ENCODE measurements at places on chromosomes 3 and 15. TPM values are rescaled to one million over a fixed set of nuclear protein-coding genes. Genes with fewer than 3 reads are reported as not detected.

Gene RNF7
- total RNA-seq = 70.2 TPM

Gene DZIP3
- 19.6 TPM for total RNA-seq

Gene GOLGA8O
- not detected for total RNA-seq

Gene CCR8
- not detected for total RNA-seq

Gene IL20RB
- total RNA-seq = 1.5 TPM

Gene ARGFX
- not detected for total RNA-seq

DNA sequence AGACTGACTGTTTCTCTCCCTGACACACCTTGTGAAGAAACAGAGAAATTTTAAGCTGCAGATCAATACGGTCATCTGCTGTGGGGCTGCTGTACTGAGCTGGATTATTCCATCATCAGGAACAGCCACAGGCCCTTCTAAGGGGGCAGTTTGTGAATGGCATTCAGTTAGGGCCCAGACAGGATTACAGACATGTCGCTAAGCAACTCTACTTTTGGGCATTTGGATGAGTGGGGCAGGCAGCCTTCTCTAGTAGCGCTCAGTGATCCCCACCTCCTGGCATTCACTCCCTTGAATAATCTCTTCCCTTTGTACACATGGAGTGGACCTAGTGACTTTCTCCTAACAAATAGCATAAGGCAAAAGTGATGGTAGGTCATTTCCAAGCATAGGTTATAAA is 144.4 kb upstream of the RARB start:
- no peaks in the 10 kb centered on the region for H3K4me1 ChIP-seq
- H3K27ac ChIP-seq = no peak overlapping the region
- DNase-seq = no peak
- H3K4me3 ChIP-seq = no peak overlapping the region
- no peaks in the 10 kb centered on the region for H3K36me3 ChIP-seq
- H3K27me3 ChIP-seq = no peaks in the 10 kb centered on the region

GRCh38 chr3:157195965-157196364 is 36.0 kb upstream of the CCNL1 start:
- no peaks in the 10 kb centered on the region for H3K27me3 ChIP-seq
- no peak overlapping the region for H3K27ac ChIP-seq
- no peak overlapping the region for H3K4me3 ChIP-seq
- H3K4me1 ChIP-seq = no peaks in the 10 kb centered on the region
- DNase-seq = no peak

GRCh38 chr15:99437315-99438223 is 128.2 kb upstream of the MEF2A start:
- H3K27ac ChIP-seq = no peak overlapping the region
- DNase-seq = no peak
- H3K36me3 ChIP-seq = no peaks in the 10 kb centered on the region
- no peaks in the 10 kb centered on the region for H3K27me3 ChIP-seq
- H3K4me3 ChIP-seq = no peak overlapping the region

DNA sequence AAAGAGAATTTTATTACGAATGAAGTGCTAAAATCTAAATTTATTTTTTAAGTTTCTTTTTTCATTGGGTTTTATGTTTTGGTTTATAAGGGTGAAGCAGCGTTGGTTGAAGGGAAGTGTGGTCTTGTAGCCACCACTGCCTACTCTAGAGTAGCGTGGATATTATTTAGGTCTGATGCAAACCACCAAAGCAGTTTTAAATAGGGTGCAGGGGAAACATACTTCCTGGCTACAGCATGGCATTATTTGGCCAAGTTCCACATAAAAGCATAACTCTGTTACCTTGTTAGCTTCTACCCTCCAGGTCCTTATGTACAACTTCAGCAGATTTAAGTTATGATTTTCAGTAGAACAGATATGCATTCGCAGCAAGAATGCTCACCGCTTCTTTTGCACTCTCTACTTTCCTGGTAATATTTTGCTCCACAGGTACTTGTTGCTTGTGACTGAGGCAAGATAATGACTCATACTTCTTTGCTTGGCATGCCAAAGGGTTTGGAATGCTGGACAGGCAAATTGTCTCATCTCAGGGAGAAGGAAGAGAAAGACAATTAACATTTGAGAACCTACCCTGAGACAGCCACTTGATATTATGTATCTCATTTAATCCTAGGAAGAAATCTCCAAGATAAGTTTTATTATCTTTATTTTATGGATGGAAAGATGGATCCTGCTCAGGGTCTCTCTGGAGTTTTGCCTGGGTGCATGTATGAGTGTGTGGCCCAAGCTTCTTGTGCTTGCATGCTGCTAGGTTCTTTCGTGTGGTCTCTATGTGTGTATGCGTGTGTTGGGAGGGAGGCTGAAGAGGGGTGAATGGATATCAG is 5.4 kb downstream of the TGFBR2 start:
- H3K4me3 ChIP-seq = peak overlapping the region; percentile 10
- DNase-seq = no peak
- H3K27ac ChIP-seq = no peak overlapping the region
- peaks cover 2% of the 10 kb centered on the region for H3K4me1 ChIP-seq
- H3K36me3 ChIP-seq = no peaks in the 10 kb centered on the region

- H3K27ac ChIP-seq = peak overlapping the region; percentile 80
- no peaks in the 10 kb centered on the region for H3K36me3 ChIP-seq
- DNase-seq = peak; percentile 76
- H3K4me1 ChIP-seq = peaks cover 6% of the 10 kb centered on the region
- peak overlapping the region; percentile 79 for H3K4me3 ChIP-seq
These were observed 620 bp downstream of the ABHD5 start for GRCh38 chr3:43691120-43691995.

DNA sequence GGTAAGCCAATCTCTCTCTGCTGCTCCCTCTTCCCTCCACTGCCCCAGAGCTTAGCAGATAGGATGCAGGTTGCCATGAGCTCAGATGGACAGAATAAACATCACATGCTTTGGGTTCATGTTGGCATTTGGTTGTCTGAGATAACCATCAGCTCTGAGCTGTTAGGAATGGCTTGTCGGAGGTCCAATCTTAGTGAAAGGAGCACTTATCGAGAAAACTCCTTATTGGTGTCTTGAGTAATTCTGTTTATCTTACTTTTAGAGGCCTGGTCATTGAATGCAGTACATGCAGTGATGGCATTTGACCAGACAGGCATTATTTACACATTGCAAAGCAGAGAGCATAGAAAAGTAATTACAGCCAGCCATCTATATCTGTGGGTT is 99.7 kb downstream of the CEMIP start:
- H3K27ac ChIP-seq = no peak overlapping the region
- peaks cover 1% of the 10 kb centered on the region for H3K4me1 ChIP-seq
- H3K36me3 ChIP-seq = no peaks in the 10 kb centered on the region
- no peak for DNase-seq
- H3K4me3 ChIP-seq = no peak overlapping the region
- no peaks in the 10 kb centered on the region for H3K27me3 ChIP-seq

GRCh38 chr3:86814918-86815655 is 175.9 kb downstream of the VGLL3 start:
- no peaks in the 10 kb centered on the region for H3K4me1 ChIP-seq
- H3K36me3 ChIP-seq = no peaks in the 10 kb centered on the region
- H3K27me3 ChIP-seq = no peaks in the 10 kb centered on the region
- no peak overlapping the region for H3K4me3 ChIP-seq
- H3K27ac ChIP-seq = no peak overlapping the region
- DNase-seq = no peak

DNA sequence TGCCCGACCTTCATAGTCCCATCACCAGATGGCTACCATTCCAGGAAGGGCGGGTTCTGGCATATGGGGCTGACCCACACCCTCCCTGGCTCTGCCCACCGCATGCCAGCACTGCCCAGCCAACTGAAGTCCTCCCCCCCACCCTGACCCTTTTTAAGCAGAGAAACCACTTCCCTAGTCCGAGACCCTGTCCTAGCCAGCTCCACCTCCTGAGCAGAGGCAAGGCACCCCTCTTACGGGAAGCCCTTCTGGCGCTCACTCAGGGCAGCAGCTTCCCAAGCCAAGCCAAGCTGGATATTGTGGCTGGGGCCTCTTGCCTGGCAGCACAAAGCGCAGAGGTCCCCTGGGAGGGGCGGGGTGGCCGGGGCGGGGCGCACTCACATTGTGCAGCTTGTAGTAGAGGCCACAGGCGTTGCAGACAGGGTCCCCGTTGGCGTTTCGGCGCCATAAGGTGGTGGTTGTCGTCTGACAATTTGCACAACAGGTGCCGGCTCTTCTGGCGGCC is 11.5 kb downstream of the GATA2 start:
- no peaks in the 10 kb centered on the region for H3K4me1 ChIP-seq
- no peaks in the 10 kb centered on the region for H3K36me3 ChIP-seq
- no peak for DNase-seq

GRCh38 chr3:46895204-46895660 is 17.7 kb downstream of the PTH1R start:
- DNase-seq = peak; percentile 89
- peaks cover 7% of the 10 kb centered on the region for H3K4me1 ChIP-seq
- H3K36me3 ChIP-seq = no peaks in the 10 kb centered on the region
- no peak overlapping the region for H3K4me3 ChIP-seq
- no peak overlapping the region for H3K27ac ChIP-seq

All from ovary (tissue), 10 donors.